CD4-positive, alpha-beta T cell treated with Interleukin-4 for 4 hours (primary cell): ENCODE measurements at places on chromosomes 5 and 9.

- DNase-seq = no peak
Observed at GRCh38 chr9:107683566-107683965, 194.0 kb upstream of the KLF4 start.

DNA sequence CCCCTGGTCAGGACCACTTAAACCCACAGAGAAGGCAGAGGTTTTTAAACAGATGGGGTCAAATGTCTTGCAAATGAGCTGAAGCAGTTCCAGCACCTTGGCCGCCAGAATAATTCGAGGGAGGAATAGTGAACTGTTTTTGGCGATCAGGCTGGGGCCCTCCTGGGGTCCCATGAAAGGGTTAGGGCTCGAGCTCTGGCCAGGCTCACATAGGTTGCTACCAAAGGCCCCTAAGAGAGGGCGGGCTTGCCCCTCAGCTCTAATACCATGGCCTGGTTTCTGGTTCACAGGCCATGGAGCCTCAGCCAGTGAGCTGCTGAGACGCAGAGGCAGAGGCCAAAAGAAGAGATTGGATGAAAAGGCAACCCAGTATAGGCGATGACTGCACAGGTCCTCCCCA is 74.8 kb upstream of the UBTD2 start:
- no peak for DNase-seq

DNA sequence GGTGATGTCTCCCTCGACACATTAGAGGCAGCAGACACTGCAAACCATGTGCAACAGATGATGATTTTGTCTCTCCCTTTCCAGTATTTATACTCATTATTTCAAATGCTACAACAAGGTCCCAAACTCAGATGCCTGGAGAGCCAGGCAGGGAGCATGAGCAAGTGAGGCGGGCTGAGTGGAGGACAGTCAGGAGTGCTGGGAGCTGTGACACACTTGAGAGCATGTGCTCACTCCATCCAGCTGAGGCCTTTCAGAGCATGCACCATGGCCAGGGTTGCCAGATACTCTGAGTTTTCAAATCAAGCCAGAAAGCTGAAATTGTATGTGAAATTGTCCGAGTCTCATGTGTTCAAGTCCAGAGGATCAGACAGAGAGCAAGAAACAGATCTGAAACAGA is 55.8 kb upstream of the SLC2A8 start:
- no peak for DNase-seq

DNA sequence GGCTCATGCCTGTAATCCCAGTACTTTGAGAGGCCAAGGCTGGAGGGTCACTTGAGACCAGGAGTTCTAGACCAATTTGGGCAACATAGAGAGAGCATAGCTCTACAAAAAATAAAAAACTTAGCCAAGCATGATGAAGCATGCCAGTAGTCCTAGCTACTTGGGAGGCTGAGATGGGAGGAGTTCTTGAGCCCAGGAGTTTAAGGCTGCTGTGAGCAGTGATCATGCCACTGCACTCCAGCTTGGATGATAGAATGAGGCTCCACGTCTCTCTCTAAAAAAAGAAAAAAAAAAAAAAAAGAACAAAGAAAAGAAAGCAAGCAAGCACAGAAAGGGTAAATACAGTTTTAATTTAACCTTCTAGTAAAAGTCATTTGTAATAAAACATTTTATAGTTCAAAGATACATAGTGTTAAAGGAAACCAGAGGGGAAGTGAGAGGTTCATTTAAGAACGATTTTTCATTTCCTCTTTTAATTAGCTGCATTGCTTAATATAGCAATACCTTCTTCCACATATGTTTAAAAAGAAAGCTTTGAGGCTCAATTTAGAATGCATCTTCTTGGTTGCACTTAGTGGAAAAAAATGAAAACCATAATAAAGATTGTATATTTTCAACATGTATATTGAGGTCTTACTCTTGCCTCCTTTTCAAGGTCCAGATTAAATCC is 14.9 kb downstream of the GAPT start:
- DNase-seq = no peak

GRCh38 chr5:115168829-115169486 is 750 bp downstream of the TRIM36 start:
- DNase-seq = no peak

DNA sequence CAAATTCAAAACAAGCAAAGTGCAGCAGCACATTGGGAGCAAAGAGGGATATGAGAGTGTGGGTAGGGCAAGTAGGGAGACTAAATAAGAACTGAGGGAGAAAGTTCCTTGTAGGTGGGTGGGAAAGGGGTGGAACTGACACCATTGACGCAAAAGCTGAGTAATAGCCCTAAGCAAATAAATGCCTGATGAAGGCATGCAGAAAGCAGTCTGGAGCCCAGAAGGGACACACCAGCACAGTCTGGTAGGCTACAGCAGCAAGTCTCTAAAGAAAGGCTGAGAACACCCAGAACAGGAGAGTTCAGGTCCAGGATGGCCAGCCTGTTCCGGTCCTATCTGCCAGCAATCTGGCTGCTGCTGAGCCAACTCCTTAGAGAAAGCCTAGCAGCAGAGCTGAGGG is at the start of gene INSL4:
TSS of gene INSL4 (plus strand) at position 208 of the 400 bp plus-strand sequence. CDS start at position 313, 105 bp downstream.
- DNase-seq = no peak

GRCh38 chr5:64794053-64794770 is 25.5 kb downstream of the CWC27 start:
- no peak for DNase-seq

GRCh38 chr9:134490446-134490845 is 151.2 kb upstream of the COL5A1 start:
- DNase-seq = no peak

GRCh38 chr5:125113328-125113727 is 366.9 kb upstream of the ZNF608 start:
- no peak for DNase-seq

GRCh38 chr9:10268531-10269485 is 344.0 kb downstream of the PTPRD start:
- no peak for DNase-seq

DNA sequence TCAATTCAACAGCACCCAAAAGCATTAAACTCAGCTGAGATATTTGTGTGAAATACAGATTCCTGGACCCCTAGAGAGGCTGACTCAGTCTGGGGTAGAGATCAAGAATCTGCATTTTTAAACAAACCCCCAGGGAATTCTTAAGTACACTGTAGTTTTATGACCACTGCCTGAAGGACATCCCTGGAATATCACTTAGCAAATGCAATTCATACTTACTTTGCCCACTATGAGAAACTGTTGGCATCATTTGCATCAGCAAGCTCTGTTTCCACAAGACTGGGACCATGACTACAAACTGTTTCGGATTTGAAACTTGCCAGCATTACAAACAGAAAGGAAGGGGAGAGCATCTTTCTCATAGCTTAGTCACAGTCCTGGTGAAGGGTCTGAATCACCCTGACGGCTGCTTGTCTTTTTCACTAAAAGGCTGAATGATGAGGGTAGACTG is 63.7 kb downstream of the MLLT3 start:
- peak; percentile 29 for DNase-seq

DNA sequence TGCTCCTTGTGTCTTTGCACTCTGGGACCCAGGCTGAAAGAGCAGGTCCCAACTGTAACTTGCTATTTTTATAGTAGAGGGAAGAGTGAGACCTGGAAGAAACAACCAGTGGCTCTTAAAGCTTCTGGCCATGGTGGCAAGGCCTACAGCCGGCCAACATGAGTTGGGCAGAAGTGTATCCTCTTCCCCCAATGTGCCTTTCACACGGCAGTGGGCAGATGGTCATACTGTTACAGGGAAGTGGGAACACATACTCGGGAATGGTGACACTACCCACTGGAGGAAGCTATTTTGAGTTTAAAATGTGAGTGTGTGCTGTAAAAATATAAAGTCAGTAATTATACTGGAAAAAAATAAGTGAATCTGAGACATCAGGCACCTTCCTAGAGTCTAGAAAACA is 116.0 kb downstream of the MVB12B start:
- no peak for DNase-seq

DNA sequence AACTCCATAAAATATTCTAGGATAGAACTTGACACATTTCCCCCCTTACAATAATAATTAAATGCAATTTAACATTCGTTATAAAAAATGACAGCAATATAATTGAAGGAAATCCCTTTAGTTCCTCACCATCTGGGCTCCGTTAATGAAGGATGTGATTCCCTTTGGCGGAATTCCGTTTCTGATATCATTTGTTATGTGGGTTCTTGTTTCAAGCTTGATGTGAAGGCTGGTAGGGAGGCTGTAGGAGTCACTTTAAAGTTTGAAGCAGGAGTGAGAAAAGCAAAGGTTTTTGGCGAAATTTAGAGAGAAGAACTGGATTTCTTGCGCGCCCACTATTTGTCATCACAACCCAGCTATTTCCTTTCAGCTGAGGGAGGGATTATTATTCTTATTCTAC is 4.0 kb downstream of the RGS7BP start:
- no peak for DNase-seq

DNA sequence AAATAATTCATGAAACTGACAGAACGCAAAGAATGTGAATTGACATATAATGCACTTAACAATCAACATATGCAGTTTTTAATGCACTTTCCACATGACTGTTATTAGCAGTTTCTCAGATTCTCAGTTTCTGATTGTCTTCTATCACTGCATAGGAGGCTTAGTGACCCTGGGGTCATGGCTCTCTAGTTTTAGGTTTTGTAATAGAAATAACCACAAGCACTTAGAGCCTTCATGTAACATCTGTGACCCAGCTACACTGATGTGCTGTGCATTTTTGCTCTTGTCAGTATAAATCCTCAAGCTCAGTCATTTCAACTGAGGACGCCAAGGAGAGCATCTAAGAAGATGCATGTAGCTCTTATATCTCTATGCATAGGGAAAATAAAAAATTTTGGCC is 163.1 kb upstream of the IZUMO3 start:
- DNase-seq = no peak

DNA sequence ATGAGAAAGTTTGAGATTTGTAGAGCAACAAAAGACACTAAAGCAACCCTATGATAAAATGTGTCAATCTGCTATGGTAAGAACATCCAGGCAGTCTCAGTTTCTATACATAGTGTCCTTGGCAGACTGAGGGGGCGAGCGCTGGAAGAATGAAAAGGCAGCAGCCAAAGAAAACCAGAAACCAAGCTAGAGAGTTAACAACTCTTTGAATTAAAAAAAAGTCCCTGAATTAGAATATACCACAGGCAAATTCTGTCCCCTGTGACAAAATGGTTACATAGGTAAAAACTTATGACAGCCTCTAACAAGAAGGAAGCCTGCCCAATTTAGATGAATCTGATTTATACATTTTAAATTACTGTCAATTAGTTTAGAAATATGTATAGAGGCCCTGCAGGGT is 106.7 kb downstream of the OXCT1 start:
- DNase-seq = no peak

- no peak for DNase-seq
Observed at GRCh38 chr5:171904886-171905285, 101.6 kb downstream of the FBXW11 start.

GRCh38 chr5:52842111-52842510 is 54.4 kb downstream of the ITGA1 start:
- no peak for DNase-seq

- no peak for DNase-seq
Observed at GRCh38 chr5:117318528-117318927, 743.9 kb upstream of the SEMA6A start.

- no peak for DNase-seq
Observed at GRCh38 chr9:34518110-34518616, 4.6 kb downstream of the ENHO start.

DNA sequence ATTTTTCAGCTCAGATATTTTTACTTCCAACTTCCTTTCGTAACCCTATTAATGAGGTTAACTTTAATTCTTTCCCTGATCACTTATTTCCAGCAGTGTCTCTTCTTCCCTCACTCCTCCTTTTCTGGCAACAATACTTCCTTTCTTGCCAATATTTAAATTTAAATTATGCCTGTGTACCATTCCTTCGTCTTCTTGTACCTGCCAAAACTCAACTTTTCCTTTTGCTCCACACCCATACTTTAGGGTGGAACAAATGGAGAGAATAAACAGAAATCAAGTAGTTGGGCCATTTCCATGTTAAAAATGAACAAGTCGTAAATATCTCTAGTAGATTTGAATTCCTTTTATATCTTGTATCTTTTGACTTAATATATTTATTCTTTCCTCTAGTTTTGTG is 66.0 kb downstream of the FER start:
- no peak for DNase-seq

GRCh38 chr9:85723215-85723614 is 18.5 kb downstream of the AGTPBP1 start:
- DNase-seq = peak; percentile 75
